ENCODE measurements at places on chromosomes 7 and 10.

- no peak for DNase-seq
Observed at GRCh38 chr7:154864523-154864891, 138.4 kb downstream of the PAXIP1 start.

DNA sequence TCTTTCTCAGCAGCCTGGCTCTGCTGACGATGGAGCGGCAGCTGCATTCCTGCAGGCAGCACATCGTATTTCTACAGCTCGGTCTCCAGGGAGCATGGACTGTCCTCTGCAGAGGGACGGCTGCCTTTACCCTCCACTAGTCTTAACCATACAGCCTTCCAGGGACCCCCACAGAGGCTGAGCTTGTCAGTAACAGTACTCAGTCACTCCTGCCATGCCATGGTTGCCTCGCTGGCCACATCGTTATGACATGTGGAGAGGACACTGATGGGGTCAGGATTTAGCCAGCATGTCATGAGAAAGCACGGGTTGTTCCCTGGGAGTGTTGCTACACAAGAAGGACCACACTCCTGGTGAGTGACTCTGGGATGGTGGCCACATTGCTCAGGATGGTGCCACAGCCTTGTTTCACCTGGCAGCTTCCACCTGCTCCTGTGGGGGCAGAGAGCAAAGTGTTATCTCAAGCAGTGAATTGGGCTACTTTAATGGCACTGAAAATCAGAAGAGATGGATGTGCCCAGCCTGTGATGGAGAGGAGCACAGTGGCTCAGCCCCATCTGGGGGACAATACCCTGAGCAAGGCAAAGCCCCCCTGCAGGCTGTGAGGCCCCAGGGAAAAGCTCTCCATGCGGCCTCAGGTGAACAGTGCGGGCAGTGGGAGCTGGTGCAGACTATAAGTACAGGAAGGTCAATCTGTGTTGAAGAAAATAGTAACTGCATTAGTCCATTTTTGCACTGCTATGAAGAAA lies 443.9 kb downstream of the TCERG1L start:
- DNase-seq: no peak

DNA sequence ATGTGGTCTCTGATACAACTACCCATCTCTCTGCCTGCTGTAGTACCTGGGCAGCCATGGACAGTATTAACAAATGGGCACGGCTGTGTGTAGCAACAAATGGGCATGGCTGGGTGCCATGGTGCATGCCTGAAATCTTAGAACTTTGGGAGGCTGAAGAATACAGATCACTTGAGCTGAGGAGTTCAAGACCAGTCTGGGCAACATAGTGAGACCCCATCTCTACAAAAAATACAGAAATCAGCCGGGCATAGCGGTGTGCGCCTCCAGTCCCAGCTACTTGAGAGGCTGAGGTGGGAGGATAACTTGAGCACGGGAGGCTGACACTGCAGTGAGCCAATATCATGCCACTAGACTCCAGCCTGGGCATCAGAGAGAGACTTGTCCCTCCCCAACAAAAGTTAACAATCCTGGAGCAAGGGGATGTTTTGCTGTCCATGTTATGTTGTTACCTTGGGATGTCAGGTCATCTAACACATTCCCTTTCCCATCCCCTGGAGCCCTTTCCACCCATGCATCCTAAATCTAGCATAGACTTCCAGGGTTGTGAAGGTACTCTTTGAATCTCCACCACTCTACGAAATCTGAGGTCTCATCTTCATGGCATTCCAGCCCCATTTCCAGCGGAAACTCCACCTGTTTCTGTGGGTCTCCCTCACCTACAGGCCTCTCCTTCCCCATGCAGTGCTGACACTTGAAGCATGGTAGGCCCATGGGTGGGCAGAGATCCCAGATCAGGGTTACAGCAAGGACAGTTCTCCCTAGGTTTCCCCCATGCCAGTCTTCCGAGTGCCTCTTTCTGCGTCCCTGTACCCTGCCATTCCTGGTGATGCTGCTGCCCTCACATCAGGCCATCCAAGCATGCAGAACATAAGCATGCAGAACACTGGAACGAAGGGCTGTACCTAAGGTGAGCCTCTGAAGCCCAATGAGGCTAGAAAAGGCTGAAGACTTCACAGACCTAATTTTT lies 13.1 kb downstream of the FXYD4 start:
- DNase-seq: no peak

DNA sequence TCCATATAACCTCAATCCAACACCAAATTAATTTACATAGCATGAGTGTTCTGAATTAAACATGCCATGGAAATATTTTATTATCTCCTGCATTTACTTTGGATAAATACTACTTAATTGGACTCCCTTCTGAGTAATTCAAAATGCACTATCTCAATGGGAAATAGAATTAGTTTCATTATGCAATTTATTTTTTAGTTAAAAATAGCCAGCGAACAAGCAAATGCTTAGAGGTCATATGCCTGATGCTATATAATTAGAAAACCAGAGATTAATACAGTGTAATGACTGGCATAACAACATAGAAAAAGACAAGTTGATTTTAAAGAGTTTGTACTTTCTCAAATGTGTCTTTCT lies 161.0 kb upstream of the LAMB4 start:
- no peak for DNase-seq

- DNase-seq: peak; percentile 18
Observed at GRCh38 chr10:92689663-92690210, at the start of gene HHEX. TSS of gene HHEX (plus strand) at chr10:92689955. CDS start at chr10:92689987, 32 bp downstream.

DNA sequence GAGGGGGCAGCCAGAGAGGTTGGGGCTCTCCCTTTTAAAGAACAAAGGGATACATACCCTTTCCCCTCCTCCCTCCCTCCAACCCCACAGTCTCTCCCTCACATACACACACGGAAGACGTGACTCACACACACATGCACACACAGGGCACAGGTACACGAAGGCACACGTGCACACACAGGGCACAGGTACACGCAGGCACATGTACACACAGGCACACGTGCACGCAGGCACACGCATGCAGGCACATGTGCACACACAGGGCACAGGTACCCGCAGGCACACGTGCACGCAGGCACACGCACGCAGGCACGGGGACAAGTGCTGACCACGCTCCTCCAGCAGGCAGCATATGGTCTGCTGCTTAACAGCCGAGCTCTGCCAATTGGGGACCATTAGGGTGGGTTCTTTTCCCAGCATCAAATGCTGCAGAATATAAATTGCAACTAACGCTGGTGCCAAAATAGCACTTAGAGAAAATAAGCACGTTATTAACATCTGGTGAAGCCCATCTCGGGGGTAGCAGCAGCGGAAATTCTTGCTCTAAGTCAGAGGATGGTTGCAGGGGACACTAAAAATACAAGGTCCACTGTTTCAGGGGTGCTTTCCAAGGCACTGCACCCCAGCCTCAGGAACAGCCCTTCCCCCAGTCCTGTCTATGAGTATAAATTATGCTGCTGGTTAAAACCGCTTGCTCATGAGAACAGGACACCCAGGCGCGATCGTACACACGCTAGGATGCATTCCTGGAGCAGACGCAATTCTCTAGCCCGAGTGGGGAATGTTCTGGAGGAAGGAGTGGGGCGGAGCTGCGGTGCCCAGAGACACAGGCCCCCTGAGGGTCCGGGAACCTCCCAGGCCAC lies 55.2 kb upstream of the TNRC18 start:
- peak; percentile 37 for DNase-seq

DNA sequence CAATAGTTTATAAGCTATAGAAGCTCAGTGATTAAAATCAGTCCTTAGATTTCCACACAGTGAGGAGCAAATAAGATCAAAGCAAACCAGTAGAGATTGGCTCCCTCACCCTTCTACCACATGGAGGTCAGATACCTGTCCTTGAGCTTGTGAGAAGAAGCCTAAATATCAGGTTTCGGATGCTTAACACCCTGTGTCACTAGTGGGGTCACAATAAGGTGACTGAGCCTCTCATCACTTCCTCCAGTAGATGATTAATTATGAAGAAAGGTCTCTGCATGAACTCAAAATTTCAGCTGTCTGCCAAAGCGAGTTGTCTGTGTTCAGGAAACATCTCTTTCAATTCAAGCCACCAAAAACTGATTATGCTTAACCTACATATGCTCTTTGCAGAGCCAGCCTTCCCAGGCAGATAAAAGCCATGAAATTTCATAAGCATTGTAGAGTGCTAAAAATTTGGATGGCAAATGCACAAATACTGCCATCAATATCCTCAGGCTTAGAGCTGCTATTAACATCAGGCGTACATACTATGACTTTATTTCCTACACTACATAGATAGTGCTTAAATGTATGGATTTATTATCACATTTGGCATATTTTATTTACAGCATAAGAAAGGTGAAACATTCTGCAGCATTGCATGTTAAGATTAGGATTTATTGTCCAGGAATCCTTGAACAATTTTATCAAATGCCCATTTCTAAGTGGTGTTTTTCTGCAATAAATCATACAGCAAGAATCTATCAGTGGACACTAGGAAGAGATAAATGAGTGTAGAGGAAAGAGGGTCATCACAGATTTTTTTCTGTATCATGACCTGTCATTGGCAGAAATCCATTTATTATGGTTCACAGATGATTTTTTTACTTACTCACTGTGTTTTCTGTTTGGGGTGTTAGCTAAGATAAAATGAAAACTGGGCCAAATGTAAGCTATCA lies 285.1 kb upstream of the SP8 start:
- DNase-seq: no peak

- DNase-seq: no peak
Observed at GRCh38 chr7:136890399-136890798, 21.9 kb downstream of the CHRM2 start.

DNA sequence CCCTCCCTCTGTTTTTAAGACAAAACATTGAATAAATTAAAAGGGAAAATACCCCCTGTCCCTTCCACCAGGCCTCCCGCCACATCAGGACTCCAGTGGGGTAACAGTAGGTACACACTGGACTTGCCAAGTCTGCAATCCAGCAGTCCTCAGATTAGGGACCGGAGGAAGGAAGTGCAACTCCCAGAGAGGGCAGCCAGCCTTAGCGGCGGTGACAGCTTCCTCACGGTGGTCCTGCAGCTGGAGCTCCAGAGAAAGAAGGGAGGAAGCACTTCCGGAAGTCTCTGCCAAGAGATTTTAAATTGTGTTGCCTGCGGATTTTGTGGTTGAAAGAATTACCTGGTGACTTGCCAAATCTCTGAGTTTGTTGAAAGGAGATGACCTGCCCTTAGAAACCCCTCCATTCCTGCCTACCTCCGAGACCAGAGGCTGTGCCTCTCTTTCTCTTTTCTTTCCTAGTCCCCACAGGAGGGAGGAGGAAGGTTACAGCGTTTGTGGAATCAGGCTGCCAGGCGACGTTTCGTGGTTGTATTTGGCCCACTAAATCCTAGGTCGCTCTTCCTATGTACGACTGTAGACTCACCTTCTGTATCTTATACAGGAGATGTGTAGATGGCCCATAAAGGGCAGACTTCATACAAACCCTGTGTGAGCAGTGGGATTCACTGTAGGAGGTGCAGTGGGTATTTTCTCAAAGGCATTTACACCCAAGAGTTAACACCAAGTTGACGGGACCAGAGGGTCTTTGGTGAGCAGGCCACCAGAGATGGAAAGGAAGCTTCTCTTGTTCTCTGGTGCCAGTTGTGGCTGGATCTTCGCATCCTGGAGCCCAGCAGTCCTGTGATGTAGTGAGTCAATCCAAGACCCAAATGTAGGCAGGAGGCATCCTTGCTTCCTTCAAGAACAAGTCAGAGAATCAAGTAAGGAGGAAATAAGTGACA lies 77.9 kb downstream of the INSIG1 start:
- peak; percentile 48 for DNase-seq

- no peak for DNase-seq
Observed at GRCh38 chr7:16816824-16817223, 12.0 kb upstream of the AGR2 start.

- DNase-seq: peak; percentile 78
Observed at GRCh38 chr7:51647931-51648351, 331.3 kb upstream of the COBL start.

DNA sequence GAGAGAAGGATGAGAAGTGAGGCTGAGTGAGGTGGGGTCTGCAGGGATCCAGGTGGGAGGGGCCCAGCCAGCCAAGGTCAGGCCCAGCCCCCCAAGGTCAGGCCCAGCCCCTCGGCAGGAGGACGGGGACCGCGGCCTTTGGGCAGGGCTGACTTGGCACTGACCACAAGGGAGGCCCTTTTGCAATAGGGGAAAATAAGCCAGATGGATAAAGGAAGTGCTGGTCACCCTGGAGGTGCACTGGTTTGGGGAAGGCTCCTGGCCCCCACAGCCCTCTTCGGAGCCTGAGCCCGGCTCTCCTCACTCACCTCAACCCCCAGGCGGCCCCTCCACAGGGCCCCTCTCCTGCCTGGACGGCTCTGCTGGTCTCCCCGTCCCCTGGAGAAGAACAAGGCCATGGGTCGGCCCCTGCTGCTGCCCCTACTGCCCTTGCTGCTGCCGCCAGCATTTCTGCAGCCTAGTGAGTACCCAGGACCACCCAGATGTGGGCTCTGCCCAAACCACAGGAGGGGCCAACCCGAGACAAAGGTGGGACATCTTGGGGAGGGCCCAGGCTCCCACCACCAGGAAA lies at the start of gene PILRA:
TSS of gene PILRA (plus strand) at position 227 of the 571 bp plus-strand sequence. CDS start at position 397, 170 bp downstream.
- DNase-seq: no peak

GRCh38 chr7:44158873-44159631 lies 17.9 kb upstream of the MYL7 start:
- DNase-seq: no peak

DNA sequence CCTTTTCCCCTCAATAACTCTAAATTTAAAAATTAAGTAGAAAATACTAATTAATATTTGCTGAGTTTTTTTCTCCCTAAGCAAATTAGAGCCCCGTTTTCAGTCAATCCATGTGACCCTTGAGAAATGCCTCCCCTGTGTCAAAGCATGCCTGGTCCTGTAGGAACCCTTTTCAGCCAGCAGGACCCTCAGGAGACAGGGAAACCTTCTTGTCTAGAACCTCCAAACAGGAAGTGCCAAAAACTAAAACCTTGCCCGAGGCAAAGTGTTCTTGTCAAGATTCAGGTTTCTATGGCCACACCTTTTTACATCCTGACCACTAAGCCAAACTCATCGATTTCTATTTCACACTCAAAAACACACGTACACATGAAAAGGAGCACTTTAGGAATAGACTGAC lies 60.1 kb upstream of the NFE2L3 start:
- peak; percentile 21 for DNase-seq

DNA sequence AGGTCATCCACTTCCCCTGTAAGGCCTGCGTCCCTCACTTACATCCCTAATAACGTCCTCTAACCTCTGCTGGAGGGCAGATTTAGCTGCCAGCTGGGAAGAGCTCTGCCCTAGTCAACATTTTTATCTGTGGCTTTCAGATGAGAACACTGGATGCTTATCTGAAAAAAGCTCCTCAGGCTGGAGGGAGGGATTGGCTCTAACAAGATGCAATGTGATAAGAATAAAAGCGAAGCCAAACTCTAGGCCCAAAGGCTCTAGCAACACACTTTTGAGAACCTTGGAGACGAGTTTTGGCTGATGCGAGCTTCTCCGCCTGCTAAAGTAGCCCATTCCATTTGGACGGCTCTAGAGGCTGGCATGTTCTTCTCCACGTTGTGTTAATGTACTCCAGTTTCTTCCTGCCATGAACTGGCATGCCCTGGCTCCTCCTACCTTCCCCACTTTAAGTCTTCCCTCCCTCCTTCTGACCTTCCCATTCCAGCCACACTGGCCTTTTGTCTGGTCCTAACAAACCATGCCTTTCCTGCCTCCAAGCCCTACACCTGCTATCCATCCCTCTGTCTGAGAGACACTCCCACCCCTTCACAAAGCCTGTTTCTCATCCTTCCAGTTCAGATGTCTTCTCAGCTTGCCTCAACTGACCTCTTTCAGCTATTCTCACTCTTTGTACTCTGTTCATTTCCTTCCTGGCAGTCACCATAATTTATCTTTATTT lies 62.5 kb upstream of the ATRNL1 start:
- no peak for DNase-seq

GRCh38 chr7:91007371-91007770 lies 256.9 kb upstream of the FZD1 start:
- DNase-seq: no peak

Data from DMS79 (cell line).